ENCODE measurements at places on chromosomes 12 and 14.

GRCh38 chr14:79630288-79630960 lies 580.9 kb downstream of the DIO2 start:
- no peak for DNase-seq

DNA sequence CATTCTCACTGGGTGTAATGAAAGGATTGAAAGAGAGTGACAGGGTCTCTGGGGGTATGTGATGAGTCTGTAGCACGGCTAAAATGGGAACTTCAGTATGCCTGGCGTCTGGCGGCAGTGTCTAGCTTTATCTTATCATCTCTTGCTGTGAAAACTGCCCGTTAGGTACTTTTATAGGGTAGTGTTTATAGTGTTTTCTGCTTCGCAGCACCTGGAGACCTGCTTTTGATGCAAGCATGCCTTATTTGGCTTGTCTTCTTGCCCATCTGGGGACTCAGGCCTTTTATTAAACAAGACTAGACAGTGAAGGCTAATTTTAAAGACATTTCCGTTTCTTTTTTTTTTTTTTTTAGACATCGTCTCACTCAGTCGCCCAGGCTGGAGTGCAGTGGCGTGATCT lies 36.3 kb upstream of the ALDH2 start:
- DNase-seq, result no peak

DNA sequence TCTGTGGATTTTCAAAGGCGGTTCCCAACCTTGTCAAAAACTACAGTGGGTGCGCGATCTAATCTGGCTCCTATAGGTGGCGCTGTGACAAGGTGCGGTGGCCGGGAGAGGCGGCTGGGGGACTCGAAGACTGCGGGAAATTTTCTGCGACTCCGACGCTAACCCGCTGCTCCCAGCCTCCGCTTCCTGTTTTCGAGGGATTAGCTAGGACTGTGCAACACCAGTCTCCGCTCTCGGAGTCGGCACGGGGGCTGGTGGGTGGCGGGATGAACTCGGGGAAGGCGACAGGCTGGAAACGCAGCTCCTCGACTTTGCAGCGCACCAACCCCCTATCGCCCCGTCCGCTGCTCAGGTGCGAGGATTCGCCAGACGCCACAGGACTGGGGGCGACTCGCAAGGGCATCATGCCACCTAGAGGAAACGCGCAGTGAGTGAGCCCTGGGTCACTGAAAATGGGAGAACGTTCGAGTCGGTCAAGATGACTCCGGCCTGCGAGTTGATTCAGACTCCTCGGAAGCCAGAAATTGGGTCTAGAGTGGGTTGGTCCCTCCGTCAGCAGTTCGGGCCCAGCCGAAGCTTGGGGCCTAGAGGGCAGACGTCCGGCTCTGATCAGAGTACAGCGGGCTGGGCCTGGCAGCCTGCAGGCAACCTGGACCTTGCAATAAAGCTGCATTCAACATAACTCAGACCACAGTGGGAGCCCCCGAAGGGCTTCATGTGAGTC lies 5.5 kb upstream of the PAX9 start:
- no peak for DNase-seq

DNA sequence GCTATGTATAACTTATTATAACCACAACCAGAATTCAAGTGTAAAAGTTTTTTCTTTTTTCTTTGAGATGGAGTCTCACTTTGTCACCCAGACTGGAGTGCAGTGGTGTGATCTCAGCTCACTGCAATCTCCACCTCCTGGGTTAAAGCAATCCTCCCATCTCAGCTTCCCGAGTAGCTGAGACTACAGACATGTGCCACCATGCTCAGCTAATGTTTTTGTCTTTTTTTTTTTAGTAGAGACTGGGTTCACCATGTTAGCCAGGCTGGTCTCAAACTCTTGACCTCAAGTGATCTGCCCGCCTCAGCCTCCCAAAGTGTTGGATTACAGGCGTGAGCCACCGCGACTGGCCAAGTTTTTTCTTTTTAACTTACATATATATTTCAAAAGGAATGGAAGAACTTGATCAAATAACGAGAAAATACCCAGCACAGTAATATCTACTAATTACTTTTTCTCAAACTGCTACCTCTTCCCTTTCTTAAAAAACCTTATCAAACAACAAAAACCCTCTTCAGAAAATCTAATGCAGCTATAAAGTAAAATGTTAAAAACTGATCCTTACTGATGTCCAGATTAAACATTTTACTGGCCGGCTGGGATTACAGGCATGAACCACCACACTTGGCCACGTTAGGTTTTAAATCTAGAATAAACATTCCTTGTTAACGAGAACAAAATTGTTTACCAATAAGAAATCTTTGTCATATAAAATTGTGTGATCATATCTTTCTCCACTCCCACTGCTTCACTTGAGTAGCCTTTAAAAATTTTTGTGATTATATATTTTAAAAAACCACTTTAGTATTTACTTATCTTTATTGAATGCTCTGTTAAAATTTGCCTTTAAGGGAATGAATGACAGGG lies 41.3 kb upstream of the WDR89 start:
- DNase-seq, result no peak

GRCh38 chr12:56081393-56082347 lies 1.7 kb downstream of the ERBB3 start:
- DNase-seq, result no peak

- DNase-seq, result no peak
These were observed 31.3 kb upstream of the NR1H4 start for GRCh38 chr12:100442403-100442802.

DNA sequence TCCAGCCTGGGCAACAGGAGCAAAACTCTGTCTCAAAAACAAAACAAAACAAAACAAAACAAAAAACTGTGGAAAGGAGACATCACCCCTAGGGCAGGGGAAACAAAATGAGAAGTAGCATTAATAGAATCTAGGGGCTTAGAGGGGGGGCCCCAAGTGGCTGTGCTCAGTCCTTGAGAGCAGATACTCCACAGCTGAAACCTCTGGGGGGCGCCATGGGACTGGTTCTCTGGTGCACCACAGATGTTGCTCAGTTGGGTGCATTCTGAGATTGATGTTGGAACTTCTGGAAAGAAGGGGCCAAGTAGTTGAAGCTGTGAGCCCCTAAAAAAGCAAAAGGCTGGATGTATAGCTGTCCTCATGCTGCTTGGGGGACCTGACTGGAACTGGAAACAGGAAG lies 11.8 kb upstream of the SYNE2 start:
- DNase-seq, result peak; percentile 78

DNA sequence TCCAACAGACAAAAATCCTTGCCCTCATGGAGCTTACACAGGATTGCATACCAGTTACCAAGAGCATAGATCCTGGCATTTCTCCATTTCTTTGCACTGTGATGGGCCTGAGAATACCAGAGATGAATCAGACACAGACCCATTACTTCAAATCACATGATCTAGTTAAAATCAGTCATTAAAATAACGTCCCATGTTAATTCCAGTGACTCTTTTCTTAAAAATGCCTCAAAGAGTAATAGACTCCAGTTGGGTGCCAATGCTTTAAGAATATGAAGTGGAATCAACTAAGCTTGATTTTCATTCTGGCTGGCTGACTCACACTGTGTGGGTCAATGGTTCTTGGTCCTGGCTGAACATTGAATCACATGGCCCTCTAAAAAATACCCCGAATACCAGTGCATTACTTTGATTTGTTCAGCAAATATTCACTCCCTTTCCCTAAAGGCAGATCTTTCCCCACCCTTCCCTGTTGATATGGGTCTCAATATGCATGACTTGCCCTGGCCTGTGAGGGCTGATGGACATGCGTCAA lies 11.0 kb downstream of the ASB2 start:
- no peak for DNase-seq

DNA sequence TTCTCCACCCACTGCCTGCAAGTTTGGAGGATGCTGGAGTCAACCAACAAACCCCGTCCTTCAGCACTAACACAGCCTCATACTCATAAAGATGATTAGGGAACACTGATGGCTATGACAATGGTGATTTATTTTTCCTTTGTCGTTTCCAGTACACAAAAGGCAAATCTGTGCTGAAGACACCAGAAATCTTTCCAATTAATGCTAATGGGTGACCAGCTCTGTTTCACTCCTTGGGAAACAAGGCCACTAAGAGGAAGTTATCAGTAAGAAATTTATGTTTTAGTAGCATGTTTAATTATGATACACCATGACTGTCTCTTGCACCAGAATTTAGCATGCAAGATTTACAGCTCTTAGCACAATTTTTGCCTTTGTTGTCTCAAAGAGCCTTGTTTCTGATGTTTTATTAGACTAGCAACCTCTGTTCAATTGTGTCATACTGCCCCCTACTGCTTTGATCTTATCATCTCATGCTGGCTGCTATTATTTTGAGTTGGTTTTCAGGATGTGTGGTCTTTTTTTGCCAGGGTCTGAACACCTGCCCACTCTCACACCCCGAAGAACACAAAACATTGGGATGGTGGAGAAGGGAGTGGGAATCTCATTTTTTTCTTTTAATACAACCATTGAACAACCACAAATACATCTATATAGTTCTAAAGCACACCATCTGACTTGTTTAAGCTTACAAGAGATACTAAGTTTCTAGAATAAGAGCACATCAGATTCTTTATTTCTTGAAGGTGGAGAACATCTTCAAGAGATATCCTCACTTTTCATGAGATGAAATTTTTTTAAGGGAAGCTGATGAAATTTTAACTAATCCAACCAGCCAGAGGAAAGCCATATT lies 160.9 kb downstream of the SPTSSA start:
- peak; percentile 39 for DNase-seq

DNA sequence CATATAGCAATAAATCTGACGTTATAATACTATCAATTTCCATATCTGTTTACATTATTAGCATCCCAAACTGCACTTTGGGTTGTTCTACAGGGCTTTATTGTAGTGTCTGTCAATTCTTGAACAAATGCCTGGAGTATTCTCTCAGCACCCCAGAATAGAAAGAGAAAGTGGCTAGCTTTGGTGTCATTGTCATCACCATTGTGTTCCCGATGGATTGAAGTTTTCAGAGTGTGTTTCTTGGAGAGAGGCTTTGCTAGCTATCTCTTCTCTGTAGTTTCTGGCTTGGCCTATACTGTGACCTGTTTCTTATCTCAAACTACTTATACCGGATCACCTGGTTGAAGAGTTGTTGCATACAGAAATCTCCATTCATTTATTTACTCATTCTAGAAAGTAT lies 6.4 kb downstream of the TMEM106C start:
- DNase-seq, result no peak
